ENCODE measurements at places on chromosomes 1 and 21.

DNA sequence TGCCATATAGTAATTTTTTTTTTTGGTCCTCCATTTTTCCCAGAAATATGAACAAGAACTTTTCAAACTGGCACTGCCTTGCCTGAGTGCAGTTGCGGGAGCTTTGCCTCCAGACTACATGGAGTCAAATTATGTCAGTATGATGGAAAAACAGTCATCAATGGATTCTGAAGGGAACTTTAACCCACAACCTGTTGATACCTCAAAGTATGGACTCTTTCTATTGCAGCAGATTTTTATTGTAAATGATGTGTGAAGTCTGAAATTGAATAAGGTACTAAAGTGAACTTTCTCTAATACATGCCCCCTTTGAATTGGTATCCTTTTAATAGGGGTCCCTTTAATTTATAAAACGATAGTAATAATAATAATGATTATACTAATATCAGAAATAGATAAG is 234.9 kb downstream of the ZP4 start:
- DNase-seq: no peak

- no peak for DNase-seq
Measured at GRCh38 chr21:14889080-14889810, 175.6 kb downstream of the NRIP1 start.

DNA sequence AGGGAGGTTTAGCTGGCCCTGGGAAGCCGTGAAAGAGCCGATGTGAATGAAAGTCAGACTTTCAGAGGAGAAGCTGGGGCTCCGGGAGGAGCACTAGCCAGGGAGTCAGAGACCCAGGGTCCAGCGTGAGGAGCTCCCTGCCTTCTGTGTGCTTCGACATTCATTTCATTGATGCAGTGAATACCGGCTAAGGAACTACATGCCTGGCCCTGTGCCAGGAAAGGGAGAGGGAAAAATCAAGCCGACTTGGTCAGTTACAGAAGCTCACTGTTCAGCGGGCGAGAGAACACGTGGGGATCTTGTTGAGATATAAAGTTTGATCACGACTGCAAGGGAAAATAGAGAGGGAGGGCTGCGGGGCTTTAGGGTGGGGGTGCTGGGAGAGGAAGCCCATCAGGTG is 76.7 kb upstream of the RUNX3 start:
- no peak for DNase-seq

GRCh38 chr1:21553116-21553926 is 44.1 kb downstream of the ALPL start:
- no peak for DNase-seq

DNA sequence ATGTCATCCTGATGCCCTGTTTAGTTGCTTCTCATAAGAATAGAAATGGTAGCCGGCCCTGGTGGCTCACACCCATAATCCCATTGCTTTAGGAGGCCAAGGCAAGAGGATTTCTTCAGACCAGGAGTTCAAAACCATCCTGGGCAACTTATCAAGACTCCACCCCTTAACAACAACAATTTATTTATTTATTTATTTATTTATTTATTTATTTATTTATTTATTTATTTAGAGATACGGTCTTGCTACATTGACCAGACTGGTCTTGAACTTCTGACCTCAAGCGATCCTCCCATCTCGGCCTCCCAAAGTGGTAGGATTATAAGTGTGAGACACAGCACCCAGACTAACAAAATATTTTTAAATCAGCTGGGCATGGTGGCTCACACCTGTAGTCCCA is 4.0 kb downstream of the MT1HL1 start:
- DNase-seq: no peak

DNA sequence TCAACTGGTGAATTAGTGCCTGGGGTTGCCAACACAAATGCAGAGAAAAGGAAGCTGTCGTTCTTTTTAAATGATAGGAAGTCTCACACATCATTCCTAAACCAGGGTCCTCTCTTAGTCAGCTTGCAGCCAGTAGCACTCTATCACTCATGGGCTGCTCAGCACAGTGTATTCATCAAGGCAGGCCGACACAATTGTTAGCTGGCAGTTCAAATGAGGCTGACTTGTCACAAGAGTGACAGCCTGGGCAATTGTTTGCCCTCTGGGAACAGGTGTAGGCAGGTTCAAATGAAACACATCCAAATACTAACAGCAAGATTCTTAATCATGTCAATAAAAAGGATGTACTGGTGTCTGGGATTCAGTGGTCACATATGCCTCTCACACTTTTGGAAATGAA is 76.9 kb downstream of the ERICH3 start:
- DNase-seq: no peak

DNA sequence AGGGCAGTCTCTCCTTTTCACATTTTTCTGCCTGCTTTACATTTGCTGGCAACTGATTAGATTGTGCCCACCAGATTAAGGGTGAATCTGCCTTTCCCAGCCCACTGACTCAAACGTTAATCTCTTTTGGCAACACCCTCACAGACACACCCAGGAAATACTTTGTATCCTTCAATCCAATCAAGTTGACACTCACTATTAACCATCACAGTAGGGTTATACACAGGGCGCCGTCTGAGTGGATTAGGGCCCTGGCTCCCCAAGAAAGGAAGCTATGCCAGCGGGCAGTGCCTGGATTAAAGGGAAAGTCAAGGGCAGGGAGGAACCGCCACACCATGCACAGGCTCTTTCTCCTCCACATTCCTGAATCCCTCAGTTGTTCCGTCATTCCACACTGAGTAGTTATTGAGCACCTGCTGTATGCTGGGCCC is 56.2 kb downstream of the EVA1C start:
- DNase-seq: no peak

DNA sequence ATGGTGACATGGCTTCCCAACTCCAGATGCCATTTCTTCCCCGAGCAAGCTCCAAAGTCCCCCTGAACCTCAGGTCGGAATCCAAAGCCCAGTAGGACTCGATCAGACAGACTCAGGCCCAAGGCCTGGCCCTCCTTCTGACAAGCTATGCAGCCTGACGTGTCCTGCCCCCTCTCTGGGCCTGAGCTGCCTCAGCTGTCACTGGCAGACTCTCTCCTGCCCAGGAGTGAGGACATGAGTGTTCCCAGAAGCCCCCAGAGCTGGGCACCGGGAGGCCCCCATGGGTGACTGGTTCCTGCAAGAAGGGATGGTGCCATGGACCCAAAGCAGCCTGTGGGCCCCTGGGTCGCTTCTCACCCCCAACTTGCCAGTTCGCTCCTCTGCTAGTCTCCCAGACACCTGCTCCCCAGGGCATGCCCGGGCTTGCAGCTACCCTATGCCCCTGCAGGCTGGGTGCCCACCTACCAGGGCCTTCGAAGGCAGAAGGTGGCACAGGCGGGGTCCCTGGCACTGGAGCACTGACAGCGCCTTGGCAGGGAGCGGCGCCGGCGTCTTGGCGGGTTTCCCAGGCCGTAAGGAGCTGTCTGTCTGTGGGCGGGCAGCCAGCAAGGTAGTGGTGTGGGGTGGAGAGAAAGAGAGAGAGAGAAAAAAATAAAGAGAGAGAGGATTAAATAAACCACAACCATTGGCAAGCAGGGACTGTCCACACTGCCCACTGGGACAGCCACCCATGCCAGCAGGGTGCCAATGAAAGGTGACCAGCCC is 2.3 kb downstream of the EDN2 start:
- DNase-seq: no peak

DNA sequence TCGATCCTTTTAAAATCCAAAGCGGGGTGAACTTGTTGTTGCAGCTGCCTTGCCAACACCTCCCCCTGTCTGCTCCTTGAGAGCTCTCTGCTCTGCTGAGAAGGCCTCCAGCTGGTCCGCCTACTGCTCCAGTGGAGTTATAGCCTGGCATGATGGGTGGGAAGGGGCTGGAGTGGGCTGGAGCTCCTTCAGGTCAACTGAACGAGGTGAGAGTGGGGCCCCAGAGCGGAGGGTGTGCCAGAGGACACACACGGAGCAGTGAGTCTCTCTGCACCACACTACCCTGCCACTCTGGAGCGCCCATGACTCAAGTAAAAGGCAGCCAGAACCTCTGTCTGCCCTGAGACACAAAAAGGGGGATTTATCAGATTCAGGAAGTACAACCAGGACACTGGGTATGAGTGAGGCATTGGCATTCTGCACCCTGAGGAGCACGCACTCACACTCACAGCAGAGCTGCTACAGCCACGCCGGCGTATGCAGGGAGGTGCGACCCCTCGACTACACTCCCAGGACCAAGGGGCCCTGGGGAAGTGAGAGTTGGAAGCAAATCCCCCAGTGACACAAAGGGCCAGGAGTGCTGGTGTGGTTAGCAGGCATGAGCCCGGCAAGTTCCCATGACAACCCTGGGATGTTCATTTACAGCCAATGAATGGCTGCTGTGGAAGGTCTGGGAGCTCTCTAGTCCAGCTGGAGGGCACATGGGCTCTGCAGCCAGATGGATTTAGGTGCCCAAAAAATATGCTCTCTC is 28.0 kb upstream of the EVA1B start:
- no peak for DNase-seq

- no peak for DNase-seq
Measured at GRCh38 chr1:6321205-6321604, 60.3 kb upstream of the GPR153 start.

- no peak for DNase-seq
Measured at GRCh38 chr1:184567637-184568036, 180.8 kb downstream of the C1orf21 start.

DNA sequence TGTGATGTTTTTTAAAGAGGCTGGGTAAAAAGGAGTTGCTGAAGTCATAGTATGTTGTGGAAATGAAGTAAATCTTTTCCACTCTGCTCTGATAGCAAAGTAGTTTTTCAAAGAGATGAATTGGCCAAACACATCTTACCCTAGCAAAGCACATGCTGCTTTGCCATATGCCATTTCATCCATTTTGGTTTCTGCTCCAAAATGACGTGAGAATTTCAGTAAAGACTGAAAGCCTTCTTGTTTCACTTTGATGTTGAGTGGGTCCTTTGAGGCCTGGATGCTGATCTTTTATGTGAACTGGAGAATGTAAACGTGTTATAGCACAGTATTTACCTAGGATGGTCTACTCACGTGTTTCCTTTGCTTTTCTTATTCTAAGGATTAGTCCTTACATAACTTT is 73.3 kb upstream of the PGD start:
- no peak for DNase-seq

- DNase-seq: no peak
Measured at GRCh38 chr1:167681451-167682098, 40.2 kb upstream of the MPZL1 start.

Measured in stimulated activated CD8-positive, alpha-beta memory T cell treated with anti-CD3 and anti-CD28 coated beads, Interleukin-4, amount 100 ng/mL, for 4 hours (primary cell).